Adrenal gland (tissue), 19 donors: ENCODE measurements at places on chromosomes 13 and 19.

GRCh38 chr19:5326986-5327623, 13.5 kb downstream of the PTPRS start:
- DNase-seq = no peak

DNA sequence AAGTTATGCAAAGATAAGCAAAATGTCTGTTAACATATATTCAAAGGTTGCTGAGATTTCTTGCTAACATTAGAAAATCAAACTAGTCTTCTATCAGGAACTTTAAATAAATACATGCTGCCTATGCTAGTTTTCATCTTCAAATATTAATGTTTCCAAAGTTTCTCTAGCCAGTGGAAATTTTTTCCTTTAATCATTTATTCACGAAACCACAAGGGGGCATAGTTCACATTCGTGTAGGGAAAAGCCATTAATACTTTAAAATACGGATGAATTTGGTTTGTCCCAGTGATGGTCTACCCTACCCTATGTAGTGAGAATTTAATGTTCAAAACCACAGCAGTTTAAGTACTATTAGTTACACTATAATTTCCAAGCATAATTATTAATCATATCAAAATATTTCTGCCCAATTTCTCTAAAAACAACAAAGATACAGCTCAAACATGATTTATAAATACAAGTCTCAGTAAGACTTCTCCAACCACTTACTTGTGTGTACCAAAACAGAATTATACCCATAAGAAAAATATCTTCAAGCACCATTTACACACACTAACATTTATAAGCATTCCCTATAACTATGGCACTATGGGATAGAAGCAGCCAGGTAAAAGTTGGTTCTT, 16.2 kb downstream of the NUFIP1 start:
- no peak for DNase-seq

DNA sequence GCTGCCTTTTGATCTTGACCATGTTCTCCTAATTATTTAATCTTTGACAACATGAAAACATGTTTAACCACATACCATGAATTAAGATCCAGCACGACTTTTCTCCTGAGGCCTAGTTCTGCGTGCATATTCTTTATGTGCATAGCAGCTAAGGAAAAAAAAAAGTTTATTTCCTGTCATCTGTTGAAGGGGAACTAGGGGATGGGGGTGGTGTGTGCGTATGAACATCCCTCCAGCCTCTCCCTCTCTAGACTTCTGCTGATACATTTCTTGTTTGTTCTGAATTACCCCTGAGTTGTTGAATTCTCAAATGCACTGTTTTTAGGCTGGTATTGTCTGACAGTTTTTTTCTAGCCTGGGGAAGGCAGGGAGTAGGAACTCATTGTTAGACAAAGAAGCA, 543.3 kb downstream of the FGF9 start:
- DNase-seq = no peak

DNA sequence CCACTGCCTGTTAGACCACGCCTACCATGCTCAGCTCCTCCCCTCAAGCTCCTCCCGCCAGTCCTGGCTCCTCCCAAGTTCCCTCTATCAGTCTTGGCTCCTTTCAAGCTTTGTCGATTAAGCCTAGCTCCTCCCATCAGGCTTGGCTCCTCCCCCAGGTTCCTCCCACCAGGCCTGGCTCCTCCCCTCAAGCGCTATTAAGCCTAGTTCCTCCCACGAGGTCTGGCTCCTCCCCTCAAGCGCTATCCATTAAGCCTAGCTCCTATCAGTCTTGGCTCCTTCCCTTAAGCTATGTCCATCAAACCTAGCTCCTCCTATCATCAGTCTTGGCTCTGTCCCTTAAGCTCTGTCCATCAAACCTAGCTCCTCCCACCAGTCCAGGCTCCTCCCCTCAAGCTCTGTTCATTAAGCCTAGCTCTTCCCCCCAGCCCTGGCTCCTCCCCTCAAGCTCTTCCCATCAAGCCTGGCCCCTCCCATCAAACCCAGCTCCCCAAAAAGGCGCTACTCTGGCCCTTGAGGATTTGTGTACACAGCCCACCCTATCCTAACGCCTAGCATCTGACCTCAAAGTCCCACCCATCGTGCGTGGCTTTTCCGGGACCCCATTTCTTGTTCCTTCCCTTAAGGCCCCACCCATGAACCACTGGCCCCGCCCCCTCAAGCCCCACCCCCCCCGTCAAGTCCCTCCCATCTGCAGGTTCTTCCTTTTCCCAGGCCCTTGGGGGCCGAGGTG, 10.0 kb downstream of the CAMSAP3 start:
- no peak for DNase-seq

GRCh38 chr19:13129384-13129783, 11.3 kb downstream of the NACC1 start:
- no peak for DNase-seq

DNA sequence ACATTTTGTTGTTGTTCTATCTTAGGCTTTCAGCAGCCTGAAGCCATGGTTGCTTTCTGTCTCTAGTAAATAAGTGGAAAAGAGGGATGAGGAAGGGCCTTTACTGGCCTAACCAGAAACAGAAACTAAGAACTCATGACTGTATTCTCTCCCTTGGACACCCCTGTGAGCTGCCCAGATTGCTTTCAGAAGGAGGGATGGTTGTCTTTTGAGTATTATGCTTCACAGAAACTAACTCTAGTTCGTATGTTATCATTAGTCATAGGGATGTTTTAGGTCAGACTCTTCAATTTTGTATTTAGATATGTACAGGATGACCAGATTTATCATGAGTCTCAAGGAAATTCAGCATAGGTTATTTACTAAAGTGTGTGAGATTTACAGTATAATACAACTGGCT, 17.5 kb downstream of the BORA start:
- no peak for DNase-seq

DNA sequence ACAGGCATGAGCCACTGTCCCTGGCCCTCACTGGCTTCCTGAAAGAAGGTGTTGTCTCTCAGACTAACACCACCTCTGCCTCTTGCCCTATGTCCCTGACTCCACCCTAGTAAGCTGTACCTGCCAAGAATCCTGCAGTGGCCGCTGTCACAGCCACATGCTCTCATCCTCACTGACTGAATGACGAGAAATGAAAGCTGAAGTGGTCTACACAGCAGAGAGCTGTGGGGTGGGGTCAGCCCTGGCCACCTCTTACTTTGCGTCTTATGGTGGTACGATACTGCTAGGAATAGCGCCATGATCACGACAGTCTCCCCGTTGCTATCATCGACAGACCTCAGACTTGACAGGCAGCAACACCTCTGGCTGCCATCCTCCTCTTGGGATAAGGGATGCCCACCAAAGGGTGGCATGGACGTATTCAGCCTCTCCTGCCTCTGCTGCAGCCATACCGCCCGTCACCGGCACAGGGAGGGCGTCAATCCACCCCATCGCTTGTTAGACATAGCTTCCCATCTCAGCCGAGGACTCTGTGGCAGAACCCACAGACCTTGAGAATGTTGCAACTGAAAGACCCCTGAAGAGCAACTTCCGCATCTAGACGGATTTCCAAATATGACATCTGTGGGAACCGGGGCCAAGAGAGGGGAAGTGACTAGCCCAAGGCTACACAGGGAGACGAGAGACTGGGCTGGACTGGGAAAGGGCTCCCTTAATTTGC, 809 bp downstream of the MYO1F start:
- no peak for DNase-seq
